Central memory CD8-positive, alpha-beta T cell (primary cell): ENCODE measurements at places on chromosomes 7 and 10.

GRCh38 chr7:30478349-30479201, at the start of gene NOD1:
Gene NOD1 (minus strand): TSS chr7:30478784. CDS start chr7:30456921, 21,863 bp downstream.
- no peaks in the 10 kb centered on the region for H3K27me3 ChIP-seq
- H3K4me1 ChIP-seq = peaks cover 33% of the 10 kb centered on the region
- peak within 1 kb of the TSS; percentile 81 for H3K27ac ChIP-seq
- peak within 1 kb of the TSS; percentile 89 for H3K4me3 ChIP-seq

DNA sequence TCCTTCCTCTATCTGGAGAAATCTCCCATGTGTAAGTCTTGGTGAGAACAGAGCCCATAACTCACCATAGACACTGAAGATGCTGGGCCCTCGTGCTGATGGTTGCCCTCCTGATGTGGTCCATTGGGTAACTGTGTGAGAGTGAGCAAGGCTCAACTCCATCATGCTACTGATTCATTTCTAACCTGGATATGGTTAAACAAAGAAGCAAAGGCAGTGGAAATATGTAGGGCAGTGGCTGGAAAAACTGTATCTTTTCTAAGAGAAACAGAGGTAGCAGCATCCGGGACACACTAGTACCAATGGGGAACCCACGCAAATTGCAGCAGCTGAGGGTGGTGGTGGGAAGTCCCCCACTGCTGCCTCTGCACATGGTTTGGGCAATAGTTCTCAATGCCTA, 221.7 kb downstream of the KLF6 start:
- no peak for DNase-seq
- no peaks in the 10 kb centered on the region for H3K36me3 ChIP-seq
- H3K27me3 ChIP-seq = peaks cover 5% of the 10 kb centered on the region
- H3K4me3 ChIP-seq = no peak overlapping the region

DNA sequence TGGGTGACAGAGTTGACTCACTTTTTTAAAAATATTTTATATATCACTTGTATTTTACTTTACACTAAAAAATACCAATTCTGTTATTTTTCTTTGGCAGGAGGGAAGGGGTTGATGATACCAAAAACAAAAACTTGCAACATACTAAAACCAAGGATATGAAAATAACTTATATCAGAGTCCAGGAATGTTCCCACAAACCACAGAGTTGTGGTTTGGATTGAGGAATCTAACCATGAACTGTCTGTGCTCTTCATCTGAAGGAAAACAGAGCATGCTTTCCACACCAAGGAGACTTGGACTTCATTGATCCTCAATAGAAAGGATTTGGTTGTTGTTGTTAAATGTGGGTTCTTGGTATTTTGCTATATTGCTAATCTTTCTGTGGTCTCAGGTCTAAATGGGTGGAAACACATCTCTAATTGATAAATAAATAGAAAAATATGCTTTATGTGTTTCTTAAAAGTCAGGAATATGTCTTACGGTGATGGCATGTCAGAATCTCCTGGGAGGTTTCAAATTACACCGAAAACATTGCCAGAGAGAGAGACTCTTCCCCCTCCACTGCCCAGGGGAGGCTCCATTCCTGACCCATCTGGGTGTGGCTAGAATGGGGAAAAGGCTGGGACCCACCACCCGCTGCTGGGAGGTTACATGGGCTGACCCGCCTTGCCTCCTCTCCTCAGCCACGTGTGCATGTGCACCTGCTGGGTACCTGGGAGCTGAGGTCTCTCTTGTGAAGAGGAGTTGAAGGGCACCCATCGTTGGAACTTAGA, 46.9 kb upstream of the STK17A start:
- DNase-seq = no peak
- H3K27ac ChIP-seq = no peak overlapping the region
- no peak overlapping the region for H3K4me3 ChIP-seq
- H3K4me1 ChIP-seq = no peaks in the 10 kb centered on the region
- no peaks in the 10 kb centered on the region for H3K27me3 ChIP-seq

- H3K4me1 ChIP-seq = no peaks in the 10 kb centered on the region
- H3K4me3 ChIP-seq = no peak overlapping the region
- DNase-seq = no peak
Measured at GRCh38 chr7:95684037-95684436, 87.7 kb upstream of the PDK4 start.

- no peaks in the 10 kb centered on the region for H3K4me1 ChIP-seq
- no peaks in the 10 kb centered on the region for H3K36me3 ChIP-seq
Measured at GRCh38 chr10:8908013-8908412, 853.5 kb downstream of the GATA3 start.

DNA sequence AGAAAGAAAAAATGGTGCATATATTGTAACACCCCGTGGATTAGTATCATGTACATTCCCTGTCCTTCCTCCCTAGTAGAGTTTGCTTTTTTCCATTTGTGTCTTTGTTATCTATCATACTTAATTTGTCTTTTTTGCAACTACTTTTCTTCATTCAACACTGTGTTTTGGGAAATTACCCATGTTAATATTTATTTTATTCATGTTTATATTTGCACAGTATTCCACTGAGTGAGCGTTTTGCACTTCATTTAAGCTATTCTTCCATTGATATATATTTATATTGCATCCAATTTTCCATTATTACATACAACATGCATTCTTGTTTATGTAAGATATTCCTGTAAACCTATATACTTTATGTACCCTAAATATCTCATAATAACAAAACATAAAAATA, 57.6 kb upstream of the FAM171A1 start:
- no peak for DNase-seq
- no peaks in the 10 kb centered on the region for H3K36me3 ChIP-seq
- no peak overlapping the region for H3K27ac ChIP-seq
- peaks cover under 1% of the 10 kb centered on the region for H3K4me1 ChIP-seq

DNA sequence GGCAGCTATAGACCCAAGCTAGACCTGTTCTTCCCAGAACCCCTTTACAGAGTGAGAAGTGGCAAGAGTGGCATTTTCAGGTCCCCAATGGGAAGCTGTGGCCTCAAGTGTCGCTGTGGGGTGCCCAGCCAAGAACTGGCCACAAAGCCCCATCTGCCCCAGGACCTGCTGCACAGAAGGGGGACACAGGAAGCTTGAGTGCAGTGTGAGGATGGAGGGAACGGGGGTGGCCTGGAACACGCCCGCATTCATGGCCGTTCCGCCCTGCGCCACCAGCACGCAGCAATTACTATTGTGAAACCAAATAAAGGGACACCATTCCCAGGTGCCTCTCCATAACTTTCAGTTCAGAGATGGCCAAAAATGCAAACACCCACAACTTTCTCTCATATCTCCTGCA, 237.6 kb upstream of the TCERG1L start:
- peaks cover 10% of the 10 kb centered on the region for H3K27me3 ChIP-seq
- no peak overlapping the region for H3K4me3 ChIP-seq
- no peak overlapping the region for H3K27ac ChIP-seq
- H3K4me1 ChIP-seq = no peaks in the 10 kb centered on the region
- DNase-seq = no peak

- DNase-seq = no peak
- H3K27me3 ChIP-seq = no peaks in the 10 kb centered on the region
- peak overlapping the region; percentile 83 for H3K4me3 ChIP-seq
- H3K4me1 ChIP-seq = peaks cover 27% of the 10 kb centered on the region
Measured at GRCh38 chr7:151078233-151079040, 2.2 kb downstream of the FASTK start.

GRCh38 chr10:77421591-77421990, 216.0 kb downstream of the KCNMA1 start:
- no peak overlapping the region for H3K27ac ChIP-seq
- H3K4me1 ChIP-seq = no peaks in the 10 kb centered on the region
- H3K27me3 ChIP-seq = no peaks in the 10 kb centered on the region
- no peak overlapping the region for H3K4me3 ChIP-seq
- H3K36me3 ChIP-seq = no peaks in the 10 kb centered on the region

GRCh38 chr7:142407939-142408570, 150.2 kb upstream of the PRSS58 start:
- H3K27ac ChIP-seq = no peak overlapping the region
- DNase-seq = no peak
- peaks cover 24% of the 10 kb centered on the region for H3K27me3 ChIP-seq

- no peak overlapping the region for H3K27ac ChIP-seq
- no peak for DNase-seq
- H3K4me1 ChIP-seq = no peaks in the 10 kb centered on the region
- H3K27me3 ChIP-seq = no peaks in the 10 kb centered on the region
- H3K36me3 ChIP-seq = no peaks in the 10 kb centered on the region
- no peak overlapping the region for H3K4me3 ChIP-seq
Measured at GRCh38 chr7:103065667-103066066, 8.9 kb downstream of the FBXL13 start.

DNA sequence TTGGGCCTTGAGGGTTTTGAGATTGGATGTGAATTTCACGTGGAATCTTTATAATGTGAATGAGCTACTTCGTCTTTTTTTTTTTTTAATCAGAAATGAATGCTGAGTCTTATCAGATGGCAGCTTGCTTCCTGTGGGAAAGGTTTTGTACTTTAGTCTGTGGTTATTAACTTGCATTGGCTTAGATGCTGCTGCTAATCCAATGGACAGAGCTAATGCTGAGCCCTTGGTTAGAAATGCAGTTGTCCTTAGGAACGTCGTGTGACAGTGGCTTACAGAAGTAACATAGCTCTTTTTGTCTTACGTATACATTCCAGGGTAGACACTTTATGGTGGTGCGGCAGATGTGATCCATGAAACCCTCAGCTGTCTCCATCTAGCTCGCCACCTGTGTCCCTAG, 32.8 kb downstream of the ADCY1 start:
- H3K36me3 ChIP-seq = no peaks in the 10 kb centered on the region
- DNase-seq = no peak
- peaks cover 34% of the 10 kb centered on the region for H3K27me3 ChIP-seq

DNA sequence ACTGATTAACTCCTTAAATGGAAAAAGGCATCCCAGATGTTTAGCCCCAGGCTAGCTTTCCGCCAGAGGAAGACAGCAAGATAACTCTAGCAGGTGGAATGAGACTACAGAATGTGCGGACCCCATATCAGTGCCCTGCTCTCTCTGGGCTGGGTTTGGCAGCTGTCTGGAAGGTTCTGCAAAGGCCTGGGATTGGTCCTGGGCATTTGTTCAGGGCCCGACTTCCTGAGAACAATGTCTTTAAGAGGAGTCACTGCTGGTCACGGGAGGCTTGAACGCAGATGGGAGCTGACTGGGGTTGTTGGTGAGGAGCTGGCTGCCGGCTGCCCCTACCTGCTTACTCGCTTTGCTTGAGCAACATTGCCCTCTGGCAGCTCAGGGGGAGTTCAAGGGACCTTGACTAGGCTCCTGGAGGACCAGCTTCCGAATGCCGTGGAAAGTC, 130.6 kb upstream of the BTBD16 start:
- H3K36me3 ChIP-seq = no peaks in the 10 kb centered on the region
- no peaks in the 10 kb centered on the region for H3K4me1 ChIP-seq
- H3K4me3 ChIP-seq = no peak overlapping the region
- no peak for DNase-seq
- no peak overlapping the region for H3K27ac ChIP-seq

GRCh38 chr10:69677985-69678654, 48.1 kb downstream of the FAM241B start:
- H3K4me3 ChIP-seq = no peak overlapping the region
- no peak for DNase-seq
- H3K27ac ChIP-seq = no peak overlapping the region
- no peaks in the 10 kb centered on the region for H3K4me1 ChIP-seq
- H3K27me3 ChIP-seq = peaks cover 55% of the 10 kb centered on the region
- H3K36me3 ChIP-seq = peaks cover 2% of the 10 kb centered on the region

DNA sequence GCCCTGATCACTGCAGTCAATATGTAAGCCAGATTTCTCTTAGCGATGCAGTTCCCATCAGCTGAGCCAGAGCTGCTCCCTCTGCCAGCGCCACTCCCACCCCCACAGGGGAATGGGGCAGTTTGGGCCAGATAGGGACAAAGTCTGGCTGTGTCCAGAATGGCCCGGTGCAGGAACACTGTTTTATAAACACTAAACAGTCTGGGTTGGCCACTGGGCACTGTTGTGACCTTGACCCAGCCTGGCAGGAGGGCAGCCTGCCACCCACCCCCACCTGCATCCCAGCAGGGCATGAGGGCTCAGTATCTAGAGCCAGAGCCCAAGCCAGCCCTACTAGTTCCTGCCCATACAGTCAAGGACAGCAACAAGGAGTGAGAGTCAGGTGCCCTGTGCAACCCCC, 1.3 kb downstream of the OGDHL start:
- no peak overlapping the region for H3K27ac ChIP-seq
- H3K4me3 ChIP-seq = peak overlapping the region; percentile 34
- no peak for DNase-seq
- peaks cover 69% of the 10 kb centered on the region for H3K27me3 ChIP-seq

GRCh38 chr7:122803323-122803722, 82.9 kb downstream of the CADPS2 start:
- no peak overlapping the region for H3K27ac ChIP-seq
- H3K4me1 ChIP-seq = no peaks in the 10 kb centered on the region
- H3K4me3 ChIP-seq = no peak overlapping the region
- H3K27me3 ChIP-seq = no peaks in the 10 kb centered on the region
- no peak for DNase-seq

DNA sequence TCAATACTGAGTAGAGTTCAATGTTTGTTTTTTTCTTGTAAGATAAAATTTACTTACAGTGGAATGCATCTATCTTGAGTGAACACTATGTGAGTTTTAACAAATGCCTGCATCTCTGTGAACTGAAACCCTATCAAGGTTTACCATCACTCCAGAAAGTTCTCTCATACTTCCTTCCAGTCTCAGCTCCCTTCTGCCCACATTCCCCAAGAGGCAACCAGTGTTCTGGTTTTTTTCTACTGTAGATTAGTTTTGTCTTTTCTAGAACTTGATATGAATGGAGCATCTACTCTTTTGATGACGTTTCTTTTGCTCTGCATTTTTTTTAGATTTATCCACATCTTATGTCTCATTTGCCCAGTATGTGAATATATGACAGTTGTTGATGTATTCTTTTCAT, 17.1 kb downstream of the WIPI2 start:
- H3K4me3 ChIP-seq = no peak overlapping the region
- H3K4me1 ChIP-seq = peaks cover 48% of the 10 kb centered on the region
- DNase-seq = no peak
- no peaks in the 10 kb centered on the region for H3K27me3 ChIP-seq

- DNase-seq = no peak
- H3K27me3 ChIP-seq = no peaks in the 10 kb centered on the region
- no peak overlapping the region for H3K27ac ChIP-seq
- H3K36me3 ChIP-seq = no peaks in the 10 kb centered on the region
- no peak overlapping the region for H3K4me3 ChIP-seq
- H3K4me1 ChIP-seq = no peaks in the 10 kb centered on the region
Measured at GRCh38 chr10:90197766-90198165, 496.4 kb downstream of the KIF20B start.

- H3K36me3 ChIP-seq = no peaks in the 10 kb centered on the region
- peaks cover 92% of the 10 kb centered on the region for H3K27me3 ChIP-seq
- no peak overlapping the region for H3K27ac ChIP-seq
- DNase-seq = no peak
- no peaks in the 10 kb centered on the region for H3K4me1 ChIP-seq
Measured at GRCh38 chr7:122303531-122304318, 825 bp downstream of the FEZF1 start.

DNA sequence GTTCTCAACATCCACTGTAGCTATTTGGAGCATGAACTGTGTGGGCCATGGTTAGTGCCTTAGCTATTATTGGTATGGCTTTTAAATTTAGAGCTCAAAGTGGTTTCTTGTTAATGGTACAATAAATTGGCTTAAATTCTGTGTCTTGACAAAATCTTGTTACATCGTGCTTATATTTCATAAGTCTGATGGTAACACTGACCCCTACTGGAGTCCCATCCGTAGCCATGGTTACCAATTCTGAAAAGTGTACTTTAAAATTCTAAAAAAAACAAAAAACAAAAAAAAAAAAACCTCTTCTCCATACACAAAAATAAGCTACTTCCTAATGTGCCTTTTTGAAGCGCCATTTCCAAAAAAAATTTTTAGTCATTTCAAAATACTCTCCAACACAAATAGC, 6.4 kb upstream of the RPP30 start:
- no peak overlapping the region for H3K4me3 ChIP-seq
- DNase-seq = no peak
- H3K4me1 ChIP-seq = peaks cover 2% of the 10 kb centered on the region
- no peaks in the 10 kb centered on the region for H3K36me3 ChIP-seq
- H3K27ac ChIP-seq = no peak overlapping the region
